ENCODE measurements at places on chromosomes 16 and 17.

DNA sequence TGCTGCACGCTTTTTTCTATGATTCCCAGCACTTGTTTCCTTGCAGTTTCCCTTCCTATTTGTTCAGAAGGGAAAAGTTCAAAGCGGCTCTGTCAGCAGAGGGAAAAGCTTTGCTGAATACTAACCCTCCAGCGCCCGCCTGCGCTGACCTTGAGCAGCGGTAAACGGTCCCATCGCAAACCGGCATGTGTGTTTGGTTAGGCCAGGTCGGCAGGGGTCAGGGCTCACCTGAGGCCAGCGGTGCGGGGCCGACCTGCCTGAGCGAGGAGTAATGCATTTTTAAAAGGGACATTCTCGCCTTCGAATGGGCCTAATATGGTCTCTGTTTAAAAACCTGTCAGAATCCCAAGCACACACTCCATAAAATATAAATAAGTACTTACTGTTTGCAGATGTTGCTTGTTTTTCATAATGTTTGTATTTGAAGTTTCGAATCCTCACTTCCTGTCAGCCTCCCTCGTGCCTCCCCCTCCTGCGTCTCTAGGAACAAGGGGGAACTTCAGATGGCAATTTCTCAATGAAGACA, 110.1 kb downstream of the IRX3 start:
- peak; percentile 87 for DNase-seq

DNA sequence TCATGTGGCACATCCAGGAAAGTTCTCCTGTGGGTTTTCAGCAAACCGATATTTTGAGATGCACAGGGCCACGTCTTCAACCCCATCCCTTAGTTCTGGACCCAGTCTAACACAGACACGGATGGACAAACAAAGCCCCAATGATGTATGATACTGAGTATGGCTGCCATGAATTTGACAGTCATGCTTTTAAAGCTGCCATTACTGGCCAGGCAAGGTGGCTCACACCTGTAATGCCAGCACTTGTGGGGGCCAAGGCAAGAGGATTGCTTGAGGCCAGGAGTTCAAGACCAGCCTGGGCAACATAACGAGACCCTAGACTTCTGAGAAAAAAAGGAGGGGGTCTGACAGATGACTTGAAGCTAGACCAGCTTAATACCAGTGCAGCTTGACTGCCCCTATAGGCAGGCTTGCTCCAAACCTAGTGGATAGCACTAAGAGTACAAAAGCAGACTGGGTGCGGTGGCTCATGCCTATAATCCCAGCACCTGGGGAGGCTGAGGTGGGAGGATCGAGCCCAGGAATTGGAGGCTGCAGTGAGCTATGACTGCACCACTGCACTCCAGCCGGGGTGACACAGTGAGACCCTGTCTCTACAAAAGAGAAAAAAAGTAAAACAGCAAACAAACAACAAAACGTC, 10.8 kb upstream of the ZNF629 start:
- no peak for DNase-seq

GRCh38 chr16:19001788-19002187, 18.1 kb downstream of the TMC7 start:
- DNase-seq = no peak

DNA sequence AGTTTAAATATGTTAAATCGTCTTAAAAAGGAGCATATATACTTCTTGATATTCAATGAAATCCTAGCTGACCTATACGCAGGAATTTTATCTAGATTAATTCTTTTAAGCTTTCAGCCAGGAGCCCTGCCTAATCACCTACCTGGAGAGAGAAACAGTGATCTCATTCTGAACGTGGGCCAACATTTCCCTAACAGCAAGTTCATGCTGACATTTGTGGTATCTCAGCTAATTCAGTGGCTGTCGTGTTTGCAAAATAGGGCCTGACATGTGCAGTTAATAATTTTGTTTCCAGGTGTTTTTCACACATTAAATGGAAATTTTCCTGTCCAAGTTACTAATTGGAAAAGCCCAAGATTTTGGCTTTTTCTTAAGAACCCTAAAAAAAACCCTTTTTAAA, 17.4 kb downstream of the KRT24 start:
- DNase-seq = peak; percentile 41

DNA sequence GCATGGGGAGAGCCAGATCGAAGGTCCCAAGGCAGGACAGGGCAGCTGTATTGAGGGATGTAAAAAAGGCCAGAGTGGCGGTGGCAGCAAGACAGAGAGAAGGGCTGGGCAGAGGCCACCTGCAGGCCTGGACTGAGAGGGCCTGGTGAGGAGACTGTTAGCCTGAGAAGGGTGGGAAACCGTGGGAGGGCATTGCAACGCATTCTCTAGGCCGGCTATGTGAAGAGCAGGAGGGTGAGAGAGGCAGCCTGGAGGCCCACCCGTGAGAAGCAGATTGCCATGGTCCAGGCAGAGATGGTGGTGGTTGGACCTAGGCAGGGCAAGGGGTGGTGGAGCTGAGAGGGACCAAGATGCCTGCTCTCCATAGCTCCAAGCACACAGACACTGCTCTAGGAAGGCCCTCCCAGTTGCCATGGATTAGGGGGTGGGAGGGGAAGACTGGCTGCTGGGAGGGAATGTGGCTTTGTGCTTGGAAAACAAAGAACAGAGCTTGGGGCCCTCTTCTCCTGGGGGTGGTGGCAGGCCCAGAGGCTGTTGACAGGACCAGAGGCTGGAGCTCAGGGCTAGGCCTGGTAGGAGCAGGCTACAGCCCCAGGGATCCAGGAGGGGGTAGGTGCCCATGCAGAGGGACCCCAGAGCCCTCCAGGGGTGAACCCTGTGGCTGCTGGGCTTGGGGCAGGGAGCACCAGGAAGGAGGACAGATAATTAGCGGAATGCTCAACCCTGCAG, 12.4 kb upstream of the TCAP start:
- DNase-seq = no peak

DNA sequence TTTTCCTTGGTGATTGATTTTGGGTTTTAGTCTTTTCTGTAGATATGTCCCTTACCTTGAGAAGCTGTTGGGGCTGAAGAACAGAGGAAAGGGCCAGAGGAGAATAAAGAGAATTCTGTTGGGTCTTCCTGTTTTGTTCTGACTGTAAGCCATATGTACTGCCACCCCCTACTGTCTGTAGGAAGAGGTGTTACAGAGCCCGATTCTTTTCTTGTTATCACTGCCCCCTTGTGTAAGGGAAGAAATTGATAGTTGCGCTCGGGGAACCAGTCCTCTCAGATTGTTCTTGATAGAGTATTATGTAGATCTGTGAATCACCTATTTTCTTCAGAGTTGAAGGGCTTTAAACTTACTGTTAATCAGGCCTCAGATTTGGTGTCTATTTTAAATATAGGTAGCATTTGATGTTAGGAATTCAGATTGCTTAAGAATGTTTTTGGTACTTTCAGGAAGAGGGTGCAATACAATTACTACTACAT, 2.4 kb downstream of the TANC2 start:
- peak; percentile 92 for DNase-seq

GRCh38 chr17:14904386-14904785, 360.7 kb downstream of the PMP22 start:
- no peak for DNase-seq

GRCh38 chr16:27289669-27290068, 21.1 kb upstream of the NSMCE1 start:
- no peak for DNase-seq

- DNase-seq = no peak
Observed at GRCh38 chr17:55437159-55437605, 15.5 kb upstream of the MMD start.

GRCh38 chr17:18981335-18981641, 23.3 kb downstream of the FAM83G start:
- DNase-seq = no peak

- DNase-seq = no peak
Observed at GRCh38 chr17:19295473-19296135, 58.4 kb downstream of the EPN2 start.

DNA sequence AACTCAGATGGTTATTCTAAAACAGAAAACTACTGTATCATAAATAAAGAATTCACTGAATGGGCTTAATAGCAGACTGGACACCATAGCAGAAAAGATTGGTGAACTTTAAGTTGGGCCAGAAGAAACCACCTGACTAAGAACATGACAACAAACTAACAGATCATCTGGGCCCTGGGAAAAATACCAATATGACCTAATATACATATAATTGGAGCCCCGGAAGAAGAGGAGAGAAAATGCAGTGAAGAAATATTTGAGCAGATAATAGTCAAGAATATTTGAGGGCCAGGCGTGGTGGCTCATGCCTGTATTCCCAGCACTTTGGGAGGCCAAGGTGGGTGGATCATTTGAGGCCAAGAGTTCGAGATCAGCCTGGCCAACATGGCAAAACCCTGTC, 25.5 kb upstream of the SDK2 start:
- DNase-seq = no peak

GRCh38 chr17:40852364-40852763, 14.7 kb downstream of the KRT12 start:
- no peak for DNase-seq

DNA sequence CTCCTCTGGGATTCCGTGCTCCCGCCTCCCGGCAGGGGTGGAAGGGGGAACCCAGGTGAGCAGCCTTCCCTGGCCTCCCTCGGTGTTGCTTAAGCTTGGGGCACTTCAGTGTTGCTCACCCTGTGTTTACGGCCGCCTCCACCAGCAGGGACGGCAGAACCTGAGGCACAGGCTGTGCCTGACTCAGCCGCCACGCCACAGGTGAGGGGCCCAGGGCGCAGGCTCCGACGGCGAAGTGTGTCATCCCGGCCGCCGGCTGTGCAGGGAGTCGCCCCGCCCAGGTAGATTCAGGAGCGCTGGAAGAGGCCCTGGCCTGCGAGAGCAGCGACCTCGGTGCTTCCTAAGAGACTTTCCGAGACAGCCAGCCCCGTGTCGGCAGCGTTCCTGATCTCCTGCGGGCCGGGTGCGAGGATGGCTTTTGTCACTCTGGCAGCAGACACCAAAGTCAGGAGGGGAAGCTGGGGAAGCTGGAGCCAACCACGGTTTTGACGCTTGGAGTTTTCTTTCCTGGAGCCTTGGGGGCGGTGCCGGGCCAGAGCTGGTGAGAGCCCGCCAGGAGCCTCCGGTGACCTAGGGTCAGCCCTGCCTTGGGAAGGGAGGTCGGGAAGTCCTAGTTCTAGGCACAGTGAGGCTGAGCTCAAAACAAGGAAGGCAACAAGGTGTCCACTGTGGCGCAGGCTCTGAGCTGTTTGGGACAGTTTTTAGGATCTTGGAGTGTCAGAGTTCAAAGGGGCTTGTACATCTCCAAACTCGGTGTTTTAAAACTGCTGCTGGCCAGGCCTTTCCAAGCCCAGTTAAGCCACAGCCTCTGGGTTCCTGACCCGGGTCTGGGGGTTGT, 2.1 kb downstream of the GSE1 start:
- DNase-seq = peak; percentile 94

GRCh38 chr16:81204798-81205680, 33.5 kb upstream of the BCO1 start:
- peak; percentile 66 for DNase-seq

DNA sequence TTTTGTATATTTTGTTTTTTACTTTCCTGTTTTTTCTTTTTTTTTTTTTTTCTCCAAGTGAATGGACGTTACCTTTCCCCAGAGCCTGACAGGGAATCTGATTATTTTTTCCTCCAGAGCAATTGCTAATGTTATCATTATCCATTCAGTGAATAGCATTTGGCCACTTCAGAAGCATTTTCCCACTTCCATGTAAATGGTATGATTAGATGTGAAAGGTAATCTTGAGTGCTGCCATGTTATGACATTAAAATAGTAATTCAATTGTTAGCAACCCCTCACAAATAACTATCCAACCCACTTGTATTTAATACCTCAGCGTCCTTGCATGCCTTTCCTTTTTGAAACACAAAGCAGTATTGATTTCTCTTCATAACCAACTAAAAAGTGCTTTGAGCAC, 1243.8 kb downstream of the CDH8 start:
- DNase-seq = no peak

DNA sequence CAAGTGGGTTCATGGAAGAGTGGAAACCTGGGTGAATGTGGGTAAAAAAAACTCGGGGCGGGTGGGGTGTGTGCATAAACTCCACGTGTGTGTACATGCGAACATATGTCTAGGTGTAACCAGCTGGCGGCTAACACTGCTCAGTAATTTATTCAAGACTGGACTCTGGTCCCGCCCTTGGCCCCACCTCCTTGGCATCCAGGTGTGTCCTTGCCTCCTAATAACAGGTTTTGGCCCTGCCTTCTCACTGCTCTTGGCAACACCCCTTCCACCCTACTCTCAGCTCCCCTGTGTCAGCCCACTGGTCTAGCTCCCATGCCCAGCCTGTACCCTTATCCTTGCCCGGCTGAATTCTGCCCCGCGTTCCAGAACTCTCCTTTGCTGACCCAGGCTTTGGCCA, 8.3 kb downstream of the FLII start:
- DNase-seq = peak; percentile 94
